ENCODE measurements at places on chromosomes 12 and 14.
A peak's percentile ranks its signal among the peaks of the same experiment; 100 is the strongest.

DNA sequence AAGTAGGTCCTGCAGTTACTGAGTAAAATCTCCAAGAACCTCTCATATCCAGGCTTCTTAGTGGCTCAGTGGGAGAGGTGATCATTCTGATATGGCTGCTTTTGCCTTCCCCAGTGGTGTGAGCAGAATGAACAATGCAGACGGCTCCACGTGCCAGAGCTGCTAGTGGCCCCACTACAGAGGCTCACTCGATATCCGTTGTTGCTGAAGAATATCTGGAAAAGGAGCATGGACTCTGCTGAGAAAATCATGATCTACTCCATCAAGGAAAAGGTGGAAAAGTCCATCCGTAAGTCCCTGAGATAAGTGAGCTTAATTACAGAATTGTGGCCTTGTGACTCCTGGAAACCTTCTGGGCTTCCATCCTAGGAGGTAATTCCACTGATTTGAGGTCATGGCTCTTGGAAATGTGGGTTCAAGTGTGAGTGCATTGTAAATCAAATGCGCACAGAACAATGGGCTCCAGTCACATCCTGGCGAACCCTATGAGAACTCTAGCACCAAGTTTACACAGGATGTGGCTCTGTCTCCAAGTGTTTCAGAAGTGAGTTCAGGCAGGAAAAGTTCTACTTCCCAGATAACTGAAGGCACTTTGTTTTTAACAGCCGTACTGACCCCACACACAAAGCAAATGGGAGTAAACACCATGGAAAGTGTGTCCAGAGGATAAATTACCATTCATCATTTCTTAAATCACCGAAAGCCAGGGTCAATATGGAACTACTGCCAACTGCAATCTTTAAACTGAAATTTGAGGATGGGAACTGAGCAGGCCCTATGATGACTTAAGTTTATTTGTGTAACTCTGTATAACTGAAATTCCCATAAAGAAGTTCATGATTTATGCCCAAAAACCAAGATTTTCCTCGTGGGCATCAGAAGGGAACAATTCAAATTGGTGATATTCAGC is 51.4 kb downstream of the PLEKHG7 start:
- no peak for DNase-seq

DNA sequence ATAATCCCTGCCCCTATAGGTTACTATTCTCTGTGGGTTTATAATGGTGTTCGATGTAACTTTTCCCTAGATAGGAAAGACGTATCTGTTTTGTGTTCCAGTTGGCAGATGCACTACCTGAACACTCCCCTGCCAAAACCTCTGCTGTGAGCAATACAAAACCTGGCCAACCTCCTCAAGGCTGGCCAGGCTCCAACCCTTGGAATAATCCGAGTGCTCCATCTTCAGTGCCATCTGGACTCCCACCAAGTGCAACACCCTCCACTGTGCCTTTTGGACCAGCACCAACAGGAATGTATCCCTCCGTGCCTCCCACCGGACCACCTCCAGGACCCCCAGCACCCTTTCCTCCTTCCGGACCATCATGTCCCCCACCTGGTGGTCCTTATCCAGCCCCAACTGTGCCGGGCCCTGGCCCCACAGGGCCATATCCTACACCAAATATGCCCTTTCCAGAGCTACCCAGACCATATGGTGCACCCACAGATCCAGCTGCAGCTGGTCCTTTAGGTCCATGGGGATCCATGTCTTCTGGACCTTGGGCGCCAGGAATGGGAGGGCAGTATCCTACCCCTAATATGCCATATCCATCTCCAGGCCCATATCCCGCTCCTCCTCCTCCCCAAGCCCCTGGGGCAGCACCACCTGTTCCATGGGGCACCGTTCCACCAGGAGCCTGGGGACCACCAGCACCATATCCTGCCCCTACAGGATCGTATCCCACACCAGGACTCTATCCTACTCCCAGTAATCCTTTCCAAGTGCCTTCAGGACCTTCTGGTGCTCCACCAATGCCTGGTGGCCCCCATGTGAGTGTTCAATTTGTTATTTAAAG is 11.3 kb downstream of the MAPK1IP1L start:
- DNase-seq, result no peak

GRCh38 chr12:18066666-18067065 is 23.3 kb downstream of the RERGL start:
- DNase-seq, result no peak

GRCh38 chr12:26058308-26058707 is 66.5 kb downstream of the BHLHE41 start:
- no peak for DNase-seq

GRCh38 chr14:68379510-68380328 is 413.1 kb downstream of the ZFP36L1 start:
- DNase-seq, result no peak

DNA sequence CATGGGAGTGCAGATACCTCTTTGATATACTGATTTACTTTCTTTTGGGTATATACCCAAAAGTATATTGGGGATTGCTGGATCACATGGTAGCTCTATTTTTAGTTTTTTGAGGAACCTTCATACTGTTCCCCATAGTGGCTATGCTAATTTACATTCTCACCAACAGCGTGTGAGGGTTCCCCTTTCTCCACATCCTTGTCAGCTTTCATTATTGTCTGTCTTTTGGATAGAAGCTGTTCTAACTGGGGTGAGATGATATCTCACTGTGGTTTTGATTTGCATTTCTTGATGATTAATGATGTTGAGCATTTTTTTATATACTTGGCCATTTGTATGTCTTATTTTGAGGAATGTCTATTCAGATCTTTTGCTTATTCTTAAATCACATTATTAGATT is 44.1 kb upstream of the JDP2 start:
- no peak for DNase-seq

GRCh38 chr12:124013073-124013472 is 40.1 kb downstream of the ZNF664 start:
- DNase-seq, result no peak

GRCh38 chr12:21888276-21888863 is 52.9 kb downstream of the ABCC9 start:
- DNase-seq, result no peak

GRCh38 chr12:40099423-40099853 is 6.4 kb downstream of the SLC2A13 start:
- no peak for DNase-seq

DNA sequence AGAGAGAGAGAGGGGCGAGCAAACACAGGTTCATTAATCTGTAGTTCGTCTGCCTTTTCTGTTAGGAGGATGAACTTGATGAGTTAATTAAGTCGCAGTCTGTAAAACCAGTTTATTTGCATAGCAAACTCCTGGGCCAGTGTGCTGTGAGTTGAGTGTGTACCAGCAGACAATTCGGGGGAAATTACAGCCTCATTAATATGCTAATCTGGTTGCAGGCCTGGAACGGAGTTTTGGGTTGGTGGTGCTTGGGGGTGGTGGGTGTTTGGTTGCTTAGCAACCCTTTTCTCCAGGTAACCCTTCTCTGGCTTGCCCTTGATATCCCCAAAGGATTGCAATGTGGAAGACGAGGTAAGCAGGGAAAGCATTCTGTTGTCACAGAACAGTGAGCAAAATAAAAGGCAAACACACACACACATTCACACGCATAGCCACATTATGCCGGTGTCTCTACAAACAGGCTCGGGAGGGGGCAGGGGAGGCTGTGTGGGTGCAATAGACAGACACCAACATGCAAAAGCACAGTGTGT is 29.2 kb upstream of the LHX5 start:
- DNase-seq, result no peak

DNA sequence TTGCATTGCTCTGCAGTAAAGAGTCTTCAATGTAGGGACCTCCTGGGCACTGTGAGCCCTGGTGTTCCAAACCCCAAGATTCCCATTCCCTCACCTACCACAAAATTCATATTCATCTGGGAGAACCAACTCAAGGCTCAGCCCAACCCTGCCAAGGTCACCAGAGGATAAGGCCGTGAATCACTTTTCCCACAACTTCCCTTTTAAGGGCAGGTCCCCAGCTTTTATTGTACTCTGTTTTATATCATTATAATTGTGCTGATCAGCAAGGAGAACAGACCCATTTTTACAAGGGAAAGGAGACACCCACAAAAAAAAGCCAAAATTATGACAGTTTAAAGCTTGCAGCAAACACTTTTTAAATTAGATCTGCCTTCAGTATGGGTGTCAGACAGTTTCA is 363.0 kb upstream of the FKBP4 start:
- no peak for DNase-seq

- DNase-seq, result no peak
Observed at GRCh38 chr12:49937639-49938300, 12.8 kb upstream of the AQP2 start.

GRCh38 chr12:94103986-94104385 is 44.4 kb upstream of the PLXNC1 start:
- no peak for DNase-seq

GRCh38 chr12:100193085-100193484 is 7.5 kb upstream of the ACTR6 start:
- no peak for DNase-seq

DNA sequence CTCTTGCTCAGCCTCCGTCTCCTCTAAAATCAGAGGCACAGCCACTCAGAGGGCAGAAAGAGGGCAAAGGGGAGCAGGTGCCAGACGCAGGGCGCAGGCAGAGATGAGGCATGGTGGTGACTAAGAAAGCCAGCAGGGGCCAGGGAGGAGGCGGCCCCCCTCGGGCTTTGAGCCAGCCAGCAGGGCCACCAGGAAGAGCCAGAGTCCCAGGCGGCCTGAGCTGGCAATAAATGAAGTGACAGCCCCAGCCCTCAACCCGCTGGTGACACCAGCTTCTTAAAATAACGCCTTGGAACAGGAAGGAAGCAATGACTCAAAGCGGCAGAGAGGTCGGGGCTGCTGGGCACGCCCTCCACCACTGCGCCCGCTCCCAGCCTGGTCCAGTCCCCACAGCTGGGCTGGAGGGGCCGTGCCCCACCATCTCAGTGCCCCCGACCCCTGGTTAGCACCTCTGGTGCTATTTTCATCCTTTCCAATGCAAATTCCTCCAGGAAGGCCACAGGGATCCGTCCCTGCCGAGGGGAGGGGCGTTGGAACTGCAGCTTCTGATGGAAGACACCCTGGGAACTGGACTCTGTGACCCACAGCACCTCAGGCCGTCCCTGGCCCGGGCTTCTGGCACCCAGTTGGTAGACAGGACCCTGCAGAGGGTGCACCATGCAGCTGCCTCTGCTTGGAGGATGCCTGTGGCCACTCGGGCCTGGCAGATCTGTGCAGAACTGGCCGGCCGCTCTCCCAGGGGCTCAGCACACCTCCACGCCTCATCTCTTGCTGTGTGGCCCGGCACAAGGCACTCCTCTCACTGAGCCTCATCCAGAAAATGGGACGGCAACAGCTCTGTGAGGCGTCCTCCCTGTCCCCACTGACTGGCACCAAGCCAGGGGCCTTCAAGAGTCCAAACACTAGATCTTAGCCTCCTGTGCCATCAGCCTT is 113.7 kb downstream of the NCOR2 start:
- peak; percentile 72 for DNase-seq

GRCh38 chr12:57533108-57533507 is 10.5 kb downstream of the MBD6 start:
- DNase-seq, result no peak

GRCh38 chr14:52352569-52352968 is 38.5 kb downstream of the PTGER2 start:
- no peak for DNase-seq

GRCh38 chr12:39443081-39443928 is at the start of gene KIF21A:
Gene KIF21A (minus strand): TSS chr12:39443120. CDS start chr12:39442970, 150 bp downstream.
- peak; percentile 73 for DNase-seq

DNA sequence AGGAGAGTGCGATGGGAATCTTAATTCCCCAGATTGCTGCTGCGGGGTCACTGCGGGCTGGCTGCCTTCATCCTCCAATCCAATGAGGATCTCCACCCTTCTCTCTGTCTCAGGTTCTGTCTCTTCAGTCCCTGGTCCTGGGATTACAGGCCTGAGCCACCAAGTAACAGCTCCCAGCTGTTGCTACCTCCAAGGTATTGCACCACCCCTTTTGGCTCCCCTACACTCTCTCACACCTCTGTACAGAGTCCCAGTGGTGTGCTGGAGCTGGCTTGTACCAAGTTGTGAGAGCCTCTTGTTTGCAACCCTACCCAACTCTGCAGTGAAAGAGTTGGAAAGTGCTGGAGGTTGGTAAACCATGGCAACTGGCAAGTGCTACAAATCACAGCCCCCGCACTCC is 10.0 kb upstream of the RILPL1 start:
- no peak for DNase-seq

- DNase-seq, result no peak
Observed at GRCh38 chr12:93519859-93520258, 52.5 kb downstream of the MRPL42 start.

DNA sequence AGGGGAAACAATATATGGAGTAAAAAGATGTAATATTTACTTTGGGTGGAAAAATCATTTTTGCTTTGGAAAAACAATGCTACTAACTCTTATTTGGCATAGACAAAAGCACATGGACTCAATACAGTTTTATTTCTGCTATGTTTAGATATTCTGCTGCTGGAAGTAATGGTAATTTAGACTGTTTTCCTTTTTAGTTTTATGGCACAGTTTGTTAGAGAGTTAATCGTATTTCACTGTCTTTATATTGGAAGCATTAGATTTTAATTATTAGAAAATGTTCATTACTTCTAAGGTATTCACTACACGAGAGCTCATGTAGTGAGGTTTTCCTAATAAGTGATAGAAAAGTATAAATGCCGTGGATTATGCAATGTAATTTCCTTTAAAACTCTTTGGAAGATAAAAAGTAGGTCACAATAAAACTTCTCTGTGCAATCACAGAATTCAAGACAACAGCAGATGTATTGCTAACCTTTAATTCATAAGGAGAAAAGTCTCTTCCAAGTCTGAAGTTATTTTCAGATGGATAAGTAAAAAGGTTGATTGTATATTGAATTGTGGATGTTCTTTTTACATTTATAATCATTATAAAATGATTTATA is 851.8 kb downstream of the TMTC2 start:
- no peak for DNase-seq

DNA sequence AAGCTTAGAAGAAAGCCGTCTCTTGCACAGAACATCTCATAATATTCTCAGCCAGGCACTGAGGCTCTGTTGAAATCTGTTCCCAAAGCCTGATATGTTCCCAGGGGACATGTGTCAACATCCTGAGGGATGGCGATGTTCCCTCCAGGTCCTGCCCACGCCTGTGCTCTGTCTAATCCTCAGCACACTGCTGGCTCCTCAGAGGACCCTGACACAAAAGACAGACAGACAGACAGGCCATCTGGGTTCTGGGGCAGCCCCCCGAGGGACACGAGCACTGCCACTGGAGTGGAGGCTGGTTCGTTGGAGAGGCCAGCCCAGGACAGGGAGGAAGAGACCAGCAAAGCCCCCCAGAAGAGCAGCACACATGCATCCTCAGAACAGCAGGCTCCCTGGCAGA is 27.8 kb downstream of the CHGA start:
- no peak for DNase-seq

DNA sequence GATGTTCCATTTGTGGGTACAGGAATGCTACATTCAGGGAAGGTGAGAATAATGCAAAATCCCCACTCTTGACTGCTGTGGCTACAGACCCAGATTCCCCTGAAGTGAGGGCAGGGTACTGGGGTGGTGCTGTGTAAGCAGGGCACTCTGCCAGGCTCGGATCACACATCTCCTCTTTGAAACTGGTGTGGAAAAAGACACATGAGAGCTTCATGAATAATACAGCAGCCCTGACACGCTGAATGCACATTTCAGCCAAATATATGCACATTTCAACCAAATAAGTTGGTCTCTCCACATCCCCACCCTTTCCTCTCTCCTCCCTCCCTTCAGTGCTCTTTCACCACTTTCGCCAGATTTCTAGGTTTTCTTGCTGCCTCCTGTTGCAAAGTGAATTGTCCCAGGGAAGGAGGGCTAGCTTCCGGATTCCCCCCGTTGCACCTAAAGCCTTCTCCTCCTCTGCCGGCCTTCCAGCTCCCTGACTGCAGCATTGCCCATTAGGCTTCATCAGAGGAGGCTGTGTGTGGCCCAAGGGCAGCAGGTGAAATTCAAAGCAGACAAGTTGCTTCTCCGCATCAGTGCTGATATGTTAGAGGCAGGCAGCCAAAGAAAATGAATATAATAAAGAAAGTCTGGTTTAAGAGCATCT is 118.2 kb upstream of the TMCC3 start:
- DNase-seq, result no peak
